ENCODE measurements at places on chromosomes 3 and 15.

DNA sequence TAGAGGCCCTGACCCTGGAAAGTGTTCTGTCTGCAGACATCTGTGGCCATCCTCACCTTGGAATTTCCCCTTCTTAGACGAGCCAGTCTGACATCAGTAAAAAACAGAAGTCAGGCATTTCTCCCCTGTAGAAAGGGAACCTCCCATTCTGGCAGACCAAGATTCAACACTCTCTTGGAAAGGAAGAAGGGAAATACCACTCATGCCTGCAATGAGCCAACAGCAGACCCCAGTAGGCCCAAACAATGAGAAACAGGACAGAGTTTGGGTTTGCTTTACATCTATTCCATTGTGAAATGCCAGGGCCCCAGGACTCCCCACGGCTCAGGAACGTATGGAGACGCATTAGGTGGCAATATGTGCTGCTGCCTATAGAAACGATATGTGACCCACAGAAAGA, 264.0 kb upstream of the NSMCE3 start:
- DNase-seq = no peak

- no peak for DNase-seq
Observed at GRCh38 chr3:50457988-50458387, 45.4 kb downstream of the CACNA2D2 start.

DNA sequence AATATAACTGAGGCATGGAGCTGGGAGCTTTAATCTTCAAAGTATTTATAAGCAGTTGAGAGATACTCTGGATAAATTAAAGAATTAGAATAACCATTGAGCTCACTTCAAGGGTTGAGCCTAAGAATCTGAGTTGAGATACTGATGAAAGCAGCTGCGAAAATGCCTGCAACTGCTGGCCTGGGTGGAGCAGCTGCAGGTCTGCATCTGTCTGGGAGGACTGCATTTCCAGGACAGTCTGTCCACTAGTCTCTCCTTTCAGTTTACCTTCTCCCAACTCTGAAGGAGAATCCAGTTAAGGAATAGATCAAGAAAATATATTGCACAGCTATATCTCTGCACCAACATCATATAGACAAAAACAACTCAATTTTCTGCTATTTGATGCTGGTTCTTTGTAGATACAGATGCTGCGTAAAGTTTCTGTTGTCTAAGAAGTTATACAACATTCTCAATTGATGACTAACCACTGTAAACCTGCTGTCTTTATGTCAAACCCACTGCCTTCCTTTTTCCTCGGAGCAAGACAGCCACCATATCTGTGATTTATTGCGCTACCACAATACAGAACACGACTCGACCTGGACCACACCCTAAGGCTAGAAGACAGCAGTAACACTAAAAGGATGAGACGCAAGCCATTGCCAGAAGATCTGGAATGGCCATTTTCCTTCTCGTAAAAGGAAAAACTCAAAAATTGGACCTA, 245.1 kb downstream of the MAGI1 start:
- no peak for DNase-seq

- no peak for DNase-seq
Observed at GRCh38 chr15:64597477-64597822, 137.1 kb downstream of the ZNF609 start.
